NCI-H774 (cell line): ENCODE measurements at places on chromosomes 6 and 20.

GRCh38 chr6:1686117-1687098, 76.7 kb downstream of the FOXC1 start:
- no peak for DNase-seq

- no peak for DNase-seq
These were observed 50.7 kb downstream of the LRFN2 start for GRCh38 chr6:40536442-40536841.

- DNase-seq, result no peak
These were observed 670 bp downstream of the NCOA5 start for GRCh38 chr20:46089167-46089416.

DNA sequence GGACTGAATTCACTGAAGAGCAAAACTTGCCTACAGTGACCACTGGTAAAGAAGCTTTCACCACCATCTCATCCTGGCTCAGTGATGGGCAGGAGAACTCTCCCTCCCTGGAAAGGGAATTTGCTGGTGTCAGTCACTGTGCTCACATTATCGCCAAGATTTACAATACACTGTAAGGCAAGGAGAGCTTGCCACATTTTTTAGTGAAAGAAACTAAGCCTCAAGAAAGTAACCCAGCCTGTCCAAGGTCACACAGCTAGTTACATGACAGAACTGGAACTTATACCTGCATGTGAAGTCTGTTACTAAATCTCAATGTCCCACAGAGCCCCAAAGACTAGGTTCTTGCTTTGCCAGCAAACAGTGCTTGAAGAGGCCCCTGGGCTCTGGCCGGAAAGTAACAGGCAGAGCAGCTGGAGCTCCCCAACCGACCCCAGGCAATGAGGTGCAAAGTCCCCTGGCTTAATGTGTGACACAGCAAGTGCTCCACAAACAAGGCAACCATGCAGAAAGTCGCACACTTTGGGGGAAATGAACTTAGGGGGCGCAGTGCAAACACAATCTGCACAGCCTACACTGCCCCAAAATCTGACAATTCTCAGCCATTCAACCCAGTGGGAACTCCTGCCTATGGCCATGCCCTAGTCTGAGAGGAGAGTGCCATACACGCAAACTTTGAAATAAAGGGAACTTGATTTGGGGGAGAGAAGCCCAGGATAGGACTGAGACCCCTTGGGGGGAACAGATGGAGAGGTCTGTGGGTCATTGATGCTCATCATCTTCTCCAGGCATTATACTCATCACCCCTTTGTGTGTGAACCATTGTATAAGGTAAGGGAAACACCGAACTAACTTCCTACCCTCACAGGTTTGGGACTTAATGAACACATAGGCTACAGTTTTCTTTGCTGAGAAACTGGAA, 1.9 kb downstream of the BCL2L1 start:
- no peak for DNase-seq

GRCh38 chr20:49386848-49387580, 95.5 kb downstream of the KCNB1 start:
- DNase-seq, result peak; percentile 53

DNA sequence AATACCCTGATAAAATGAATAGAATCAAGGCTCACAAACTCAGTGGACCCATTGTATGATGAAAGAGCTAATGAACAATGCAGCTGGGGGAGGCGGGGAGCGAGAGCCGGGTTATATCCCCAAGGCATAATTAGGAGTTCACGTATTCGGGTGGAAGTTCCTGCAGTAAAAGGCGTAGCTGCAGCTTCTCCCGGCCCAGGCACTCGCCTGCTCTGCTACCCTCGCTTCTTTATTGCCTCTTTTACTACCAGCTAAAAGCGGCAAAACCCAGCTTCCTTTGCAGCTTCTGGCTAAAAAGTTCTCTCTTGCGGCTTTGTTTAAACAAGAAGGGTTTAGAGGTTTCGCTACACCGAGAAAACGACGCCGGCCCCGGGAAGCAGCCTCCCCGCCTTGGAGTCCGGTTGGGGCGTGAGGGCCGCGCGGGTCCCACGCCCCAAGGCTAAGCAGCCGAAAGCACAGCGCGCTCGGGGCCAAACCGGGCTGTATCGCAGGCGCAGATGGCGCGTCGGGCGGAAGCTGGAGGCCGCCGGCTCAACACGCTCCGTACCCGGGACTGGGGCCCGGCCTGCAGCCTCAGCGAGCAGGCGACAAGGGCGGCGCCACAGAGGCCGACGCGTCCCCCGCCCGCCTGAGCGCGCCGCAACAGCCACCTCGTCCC, 1.6 kb downstream of the ZBTB2 start:
- DNase-seq, result peak; percentile 44

GRCh38 chr20:20412750-20413149, 44.8 kb downstream of the INSM1 start:
- DNase-seq, result no peak

- DNase-seq, result no peak
These were observed 501.4 kb downstream of the BCKDHB start for GRCh38 chr6:80607811-80608391.

DNA sequence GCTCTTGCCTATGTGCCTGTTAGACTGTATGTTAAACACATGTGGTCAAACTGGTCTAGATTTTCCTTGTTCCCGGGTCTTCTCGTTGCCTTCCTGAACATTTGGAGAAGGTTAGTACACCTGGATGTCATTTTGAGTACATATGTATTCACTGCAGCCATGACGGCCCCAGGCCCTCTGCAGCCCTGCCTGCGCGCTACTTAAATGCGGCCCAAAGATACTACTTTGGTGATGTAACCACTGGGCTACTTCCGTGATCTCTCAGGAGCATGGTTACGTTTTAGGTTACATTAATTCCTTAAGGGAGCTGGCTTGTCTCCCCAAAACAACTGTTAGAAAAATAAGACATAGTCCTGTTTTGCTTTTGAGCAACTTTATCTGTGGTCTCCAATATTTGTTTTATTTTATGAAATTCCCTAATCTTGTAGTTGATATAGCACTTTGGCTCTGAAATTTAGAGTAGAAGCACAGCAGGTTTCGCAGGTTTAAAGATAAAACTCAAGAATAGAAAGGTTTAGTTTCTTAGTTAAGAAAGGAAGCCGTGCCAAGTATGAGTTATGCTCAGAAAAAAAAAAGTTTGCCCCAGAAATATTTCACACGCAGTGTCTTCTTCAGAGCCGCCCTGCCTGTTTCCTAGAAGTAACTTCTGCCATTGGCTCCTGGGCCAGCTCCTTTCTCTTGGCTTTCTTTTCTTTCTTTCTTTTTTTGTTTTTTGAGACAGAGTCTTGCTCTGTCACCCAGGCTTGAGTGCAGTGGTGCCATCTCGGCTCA, 38.1 kb downstream of the TIAM2 start:
- no peak for DNase-seq

- peak; percentile 49 for DNase-seq
These were observed 62.8 kb upstream of the FOXO3 start for GRCh38 chr6:108497883-108498282.

DNA sequence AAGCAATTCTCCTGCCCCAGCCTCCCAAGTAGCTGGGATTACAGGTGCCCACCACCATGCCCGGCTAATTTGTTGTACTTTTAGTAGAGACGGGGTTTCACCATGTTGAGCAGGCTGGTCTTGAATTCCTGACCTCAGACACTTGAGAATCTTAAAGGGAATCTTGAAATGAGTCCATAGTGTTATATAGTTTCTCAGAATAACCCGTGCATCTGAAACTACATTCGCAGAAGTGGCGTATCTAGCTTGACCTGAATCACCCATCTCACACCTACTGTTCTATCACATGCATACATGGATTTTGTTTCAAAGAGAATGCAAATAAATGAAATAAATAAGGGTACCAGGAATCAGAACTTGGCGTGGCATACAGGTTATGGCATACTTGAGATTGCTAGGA, 65.0 kb downstream of the NCOA7 start:
- no peak for DNase-seq

- DNase-seq, result no peak
These were observed 23.6 kb upstream of the SLC4A11 start for GRCh38 chr20:3262566-3262965.

DNA sequence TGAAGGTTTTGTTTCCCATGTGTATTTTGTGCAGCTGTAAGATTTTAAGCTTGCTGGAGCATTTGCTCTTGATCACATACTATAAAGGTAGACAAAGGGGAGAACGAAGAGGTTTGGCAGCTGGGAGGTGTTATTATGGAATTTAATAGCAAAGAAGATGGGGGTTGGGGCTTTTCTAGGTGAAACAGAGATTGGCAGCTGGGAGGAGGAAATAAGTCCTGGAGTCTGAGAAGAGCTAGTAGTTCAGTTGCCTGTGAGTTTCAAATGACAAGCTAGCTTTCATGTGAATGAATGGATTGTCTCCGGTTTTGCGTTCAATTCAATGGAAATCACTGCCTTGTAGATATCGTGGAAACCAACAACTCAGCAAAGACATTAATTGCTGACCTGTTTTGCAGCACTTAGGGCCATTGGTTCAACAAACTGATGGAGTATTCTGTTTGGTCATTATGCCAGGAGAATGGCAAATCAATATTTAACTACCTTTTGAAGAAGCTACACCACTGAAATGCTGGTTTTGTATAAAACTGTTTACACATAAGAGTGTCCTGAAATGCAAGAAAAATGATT, 38.1 kb upstream of the FLRT3 start:
- peak; percentile 58 for DNase-seq

DNA sequence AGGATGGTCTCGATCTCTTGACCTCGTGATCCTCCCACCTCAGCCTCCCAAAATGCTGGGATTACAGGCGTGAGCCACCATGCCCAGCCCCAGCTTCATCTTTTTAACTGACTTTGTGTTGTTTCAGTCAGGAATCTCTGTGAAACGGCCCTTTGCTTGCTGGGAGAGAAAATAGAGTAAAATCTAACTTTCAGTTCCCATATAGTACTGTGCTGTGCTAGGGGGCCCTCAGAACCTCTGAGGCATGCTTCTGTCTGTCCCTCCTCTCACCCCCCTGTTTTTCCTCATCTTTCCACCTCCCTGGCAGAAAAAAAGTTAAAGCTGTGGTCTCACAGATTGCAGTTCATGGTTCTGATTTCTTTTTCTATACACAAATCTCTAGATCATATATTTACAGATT, 48.4 kb downstream of the LRP11 start:
- no peak for DNase-seq

GRCh38 chr6:41917528-41917927, 3.4 kb downstream of the MED20 start:
- no peak for DNase-seq

GRCh38 chr6:106079961-106080762, 6.0 kb upstream of the PRDM1 start:
- no peak for DNase-seq

DNA sequence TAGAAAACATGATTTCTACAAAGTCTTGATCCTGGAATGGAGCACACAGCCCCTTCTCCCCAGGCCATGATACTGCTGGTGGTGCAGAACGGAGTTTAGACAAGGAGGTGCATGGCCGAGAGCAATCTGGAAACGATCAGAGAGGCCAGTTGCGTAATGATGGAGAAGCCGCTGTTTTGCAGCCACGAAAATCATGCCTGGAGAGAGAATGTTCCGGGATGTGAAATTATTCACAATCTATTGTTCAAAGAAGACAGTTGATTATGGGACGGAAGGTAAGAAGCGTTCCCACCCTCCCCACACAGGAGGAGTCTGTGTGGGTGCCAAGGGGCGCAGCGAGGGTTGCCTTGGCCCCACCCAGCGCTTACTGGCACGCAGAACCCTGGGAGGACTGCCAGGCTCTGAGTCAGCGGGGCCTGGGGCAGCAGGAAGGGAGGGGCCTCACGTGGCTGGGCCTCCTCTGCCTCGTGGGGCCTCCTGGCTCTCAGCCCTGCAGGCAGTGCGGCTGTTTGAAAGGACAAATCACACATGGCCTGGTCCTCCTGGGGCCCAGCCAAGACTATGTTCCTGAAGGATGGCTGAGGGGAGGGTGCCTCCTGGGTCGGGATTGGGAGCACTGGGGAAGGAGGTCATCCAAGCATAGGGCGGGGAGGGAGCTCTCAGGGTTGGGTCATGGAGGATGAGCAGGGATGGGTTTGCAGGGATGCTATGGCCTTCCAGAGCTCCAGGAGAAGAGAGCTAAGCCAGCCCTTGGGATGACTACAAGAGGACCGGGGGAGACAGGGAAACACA, 8.7 kb upstream of the AP5S1 start:
- DNase-seq, result peak; percentile 92

- DNase-seq, result no peak
These were observed 4.5 kb downstream of the MRPL14 start for GRCh38 chr6:44122801-44123200.

DNA sequence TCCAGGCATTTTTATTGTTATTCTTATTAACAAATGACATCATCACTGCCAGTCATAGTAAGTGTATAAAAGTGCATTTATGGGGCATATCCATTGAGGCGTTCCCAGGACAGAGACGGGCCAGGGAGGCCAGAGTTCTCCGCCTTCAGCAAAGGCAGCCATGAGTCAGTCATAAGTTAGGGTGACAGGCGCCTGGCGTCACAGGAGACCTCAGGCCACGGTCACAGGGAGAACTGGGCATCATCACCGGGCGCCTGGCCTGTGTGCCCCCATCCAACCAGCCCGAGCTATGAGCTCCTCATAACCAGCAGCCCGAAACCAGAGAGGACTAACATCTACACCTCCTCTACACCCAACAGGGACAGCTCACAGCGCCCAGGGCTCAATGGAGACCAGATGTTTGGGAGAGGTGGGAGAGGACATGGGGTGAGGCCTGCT, 259.2 kb downstream of the DLL1 start:
- no peak for DNase-seq

DNA sequence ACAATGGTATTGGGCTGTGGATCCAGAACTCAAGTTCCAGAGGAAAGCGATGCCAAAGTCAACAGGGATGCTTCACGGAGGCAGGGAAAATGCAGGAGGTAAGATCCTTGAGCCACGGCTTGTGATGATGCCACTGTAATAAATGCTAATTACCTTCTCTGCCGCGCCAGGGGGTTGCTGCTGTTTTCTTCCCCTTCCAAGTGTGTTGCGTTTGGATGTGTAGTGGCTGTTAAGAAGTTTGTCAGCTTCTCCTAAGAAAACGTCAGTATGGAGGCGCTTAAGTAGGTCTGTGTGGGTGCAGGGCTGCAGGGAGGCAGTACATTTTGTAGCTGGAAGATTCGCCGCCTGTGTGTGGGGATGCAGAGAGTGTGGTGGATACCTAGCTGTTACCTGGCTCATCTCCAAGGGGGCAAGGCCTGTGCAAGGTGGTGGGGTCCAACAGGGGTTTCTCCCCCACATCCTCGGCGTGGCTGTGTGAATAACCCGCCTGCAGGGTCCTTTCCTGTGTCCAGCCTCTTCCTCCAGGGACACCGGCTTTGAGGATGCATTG, 318.7 kb downstream of the CDH4 start:
- no peak for DNase-seq
